ENCODE measurements at places on chromosomes 1 and 21.

DNA sequence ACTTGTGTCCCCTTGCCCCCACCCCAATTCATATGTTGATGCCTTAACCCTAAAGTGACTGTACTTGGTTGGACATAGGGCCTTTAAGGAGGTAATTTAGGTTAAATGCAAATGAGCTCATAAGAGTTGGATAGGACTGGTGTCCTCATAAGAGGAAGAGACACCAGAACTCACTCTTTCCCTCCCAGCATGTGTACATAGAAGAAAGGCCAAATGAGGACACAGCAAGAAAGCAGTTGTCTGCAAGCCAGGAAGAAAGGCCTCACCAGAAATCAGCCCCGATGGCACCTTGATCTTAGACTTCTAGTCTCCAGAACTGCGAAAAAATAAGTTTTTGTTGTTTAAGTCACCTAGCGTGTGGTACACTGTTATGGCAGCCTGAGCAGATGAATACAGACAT is 45.5 kb downstream of the RAB3GAP2 start:
- DNase-seq: no peak

GRCh38 chr21:34897828-34898227 is 151.3 kb downstream of the RUNX1 start:
- DNase-seq: no peak

GRCh38 chr1:55477953-55478352 is 262.8 kb upstream of the USP24 start:
- DNase-seq: no peak

DNA sequence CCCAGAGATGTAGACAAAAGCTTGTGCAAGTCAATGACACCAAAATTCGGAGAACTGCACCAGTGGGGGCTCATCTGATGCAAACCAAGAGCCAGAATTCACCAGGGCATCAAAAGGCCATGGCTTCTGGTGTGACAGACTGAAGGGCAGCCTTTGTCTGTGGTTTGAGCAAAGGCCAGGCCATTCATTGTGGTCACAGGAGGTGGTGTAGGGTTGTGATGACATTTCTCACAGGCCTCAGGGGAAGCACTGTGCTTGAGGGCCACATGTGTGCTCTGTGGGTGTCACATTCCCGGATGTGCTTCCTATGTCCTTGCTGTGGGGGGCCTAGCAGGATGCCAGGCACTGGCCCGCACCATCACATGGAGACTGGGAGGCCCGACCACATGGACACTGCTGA is 22.5 kb upstream of the KCNE1 start:
- DNase-seq: no peak

DNA sequence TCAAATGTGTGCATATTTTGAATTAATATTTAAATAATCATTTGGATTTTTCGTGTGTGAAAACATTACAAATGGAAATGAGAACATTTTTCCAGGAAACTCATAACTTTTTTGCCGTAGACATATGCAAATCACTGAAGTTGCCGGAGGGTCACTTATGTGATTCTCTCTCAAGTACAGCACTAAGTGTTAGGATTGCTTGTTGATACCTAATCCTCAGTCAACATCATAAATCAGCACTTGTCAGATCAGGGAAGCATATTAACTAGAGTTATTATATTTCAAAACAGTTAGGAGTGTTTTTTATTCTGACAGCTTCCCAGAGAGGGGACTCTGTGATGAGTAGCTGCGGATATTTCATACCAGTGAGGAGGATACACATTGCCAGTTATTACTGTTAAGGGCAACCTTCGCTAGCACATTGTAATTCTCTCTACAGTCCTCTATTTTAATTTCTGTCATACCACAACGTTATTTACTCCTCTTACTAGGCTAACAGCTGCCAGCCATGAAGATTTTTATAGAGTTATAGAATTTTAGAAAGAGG is 41.5 kb downstream of the NCAM2 start:
- DNase-seq: no peak

GRCh38 chr1:171245458-171246064 is 2.7 kb upstream of the FMO1 start:
- DNase-seq: no peak

DNA sequence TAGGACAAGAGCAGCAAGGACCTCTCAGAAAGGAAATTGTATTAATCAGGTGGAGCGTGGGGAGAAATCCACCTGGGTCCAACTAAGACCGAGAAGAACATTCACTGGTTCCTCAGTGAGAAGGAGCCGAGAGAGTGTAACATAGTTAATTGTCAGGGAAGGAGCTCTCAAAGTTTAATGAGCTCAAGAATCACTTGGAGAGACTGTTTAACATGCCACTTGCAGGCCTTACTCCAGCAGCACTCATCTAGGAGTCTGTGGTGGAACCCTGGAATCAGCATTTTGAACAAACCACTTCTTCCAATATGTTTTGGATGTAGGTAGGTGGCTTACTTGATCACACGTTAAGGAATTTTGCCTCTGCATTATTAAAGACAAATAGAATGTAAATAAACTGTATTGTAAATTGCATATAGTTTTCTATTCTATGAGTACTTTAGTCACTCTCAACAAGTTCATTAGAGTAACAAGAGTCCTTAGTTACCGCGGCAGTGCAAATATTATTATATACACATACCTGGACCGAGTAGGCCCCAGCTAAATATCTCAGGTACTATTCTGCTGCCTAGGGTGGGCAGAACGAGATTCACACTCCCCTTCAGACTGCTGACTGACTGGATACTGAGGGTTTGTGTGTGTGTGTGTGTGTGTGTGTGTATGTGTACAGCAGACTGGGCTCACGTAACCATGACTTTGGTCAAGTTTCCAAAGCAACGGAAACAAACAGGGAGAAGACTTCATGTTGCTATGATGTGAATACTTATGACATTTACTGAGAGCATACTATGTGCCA is 203.2 kb upstream of the USP24 start:
- DNase-seq: no peak

DNA sequence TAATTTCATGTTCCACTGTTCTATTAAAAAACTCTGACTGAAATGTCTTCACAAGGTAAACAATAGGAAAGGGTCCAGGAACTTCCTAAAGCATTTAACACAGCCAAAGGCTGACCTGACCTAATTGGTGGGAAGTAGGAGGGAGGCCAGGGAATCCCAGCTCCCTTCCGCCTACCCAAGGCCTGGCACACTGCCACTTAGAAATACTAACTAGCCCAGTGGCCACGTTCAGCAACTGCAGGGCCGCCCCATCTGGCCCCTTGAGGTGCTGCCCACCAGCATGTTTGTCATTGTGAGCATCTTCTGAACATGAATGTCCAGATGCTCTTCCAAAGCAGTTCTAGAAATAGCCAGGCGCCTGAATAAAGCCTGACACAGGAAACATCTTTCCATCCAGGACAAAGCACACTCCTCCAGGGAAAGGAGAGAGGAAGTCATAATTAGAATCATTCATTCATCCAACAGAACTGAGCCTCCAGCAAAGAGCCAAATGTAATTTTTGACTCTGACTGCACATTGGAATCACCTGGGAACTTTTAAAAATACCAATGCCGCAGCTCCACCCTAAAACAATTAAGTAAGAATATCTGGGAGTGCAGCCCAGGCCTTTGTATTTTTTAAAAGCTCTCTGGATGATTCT is 44.6 kb upstream of the BCL9 start:
- no peak for DNase-seq

DNA sequence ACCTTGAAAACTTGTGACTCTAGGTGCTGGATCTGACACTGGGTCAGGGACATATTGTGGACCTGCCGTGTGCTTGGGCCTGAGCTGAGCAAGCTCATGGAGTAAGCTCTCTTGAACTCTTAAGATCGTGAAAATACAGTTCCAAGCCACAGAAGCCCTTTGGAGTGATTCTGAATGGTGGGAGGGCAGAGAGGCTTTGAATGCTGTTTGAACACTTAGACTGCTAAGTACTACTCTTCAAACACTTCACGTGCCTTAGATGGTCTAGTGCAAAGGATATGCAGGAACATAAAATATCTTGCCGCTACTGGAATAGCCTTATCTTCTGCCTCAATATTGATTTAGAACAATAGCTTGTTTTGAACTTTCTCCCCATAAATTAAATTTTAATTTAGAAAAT is 21.6 kb downstream of the ROR1 start:
- no peak for DNase-seq

DNA sequence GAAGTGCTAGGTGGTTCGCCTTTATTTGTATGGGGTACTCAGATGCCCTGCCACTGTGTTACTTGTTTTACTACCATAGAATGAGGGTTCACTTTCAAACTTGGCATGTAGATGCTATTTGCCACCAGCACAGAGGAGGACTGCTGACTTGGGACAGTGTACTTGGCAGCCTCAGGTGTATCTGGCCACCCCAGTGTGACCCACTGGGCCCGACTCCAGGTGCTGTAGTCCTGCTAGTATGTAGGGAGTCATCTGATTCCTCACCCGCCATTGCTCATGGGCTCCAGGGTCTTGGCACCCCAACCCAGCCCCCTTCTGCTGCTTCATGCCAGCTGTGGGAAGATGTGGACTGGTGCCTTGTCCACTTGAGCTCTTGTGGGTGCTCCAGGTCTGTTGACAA is 40.0 kb downstream of the ZNF678 start:
- no peak for DNase-seq

DNA sequence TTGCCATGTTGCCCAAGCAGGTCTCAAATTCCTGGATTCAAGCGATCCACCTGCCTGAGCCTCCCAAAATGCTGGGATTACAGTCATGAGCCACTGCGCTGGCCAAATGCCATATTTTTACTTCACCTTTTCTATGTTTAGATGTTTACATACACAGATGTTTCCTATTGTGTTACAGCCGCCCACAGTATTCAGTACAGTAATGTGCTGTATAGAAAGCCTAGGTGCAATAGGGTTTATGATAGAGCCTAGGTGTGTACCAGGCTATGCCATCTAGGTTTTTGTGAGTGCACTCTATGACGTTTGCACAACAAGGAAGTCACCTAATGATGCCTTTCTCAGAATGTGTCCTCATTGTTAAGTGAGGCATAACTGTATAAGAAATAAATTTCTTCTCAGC is 153.4 kb downstream of the CHRM3 start:
- no peak for DNase-seq

DNA sequence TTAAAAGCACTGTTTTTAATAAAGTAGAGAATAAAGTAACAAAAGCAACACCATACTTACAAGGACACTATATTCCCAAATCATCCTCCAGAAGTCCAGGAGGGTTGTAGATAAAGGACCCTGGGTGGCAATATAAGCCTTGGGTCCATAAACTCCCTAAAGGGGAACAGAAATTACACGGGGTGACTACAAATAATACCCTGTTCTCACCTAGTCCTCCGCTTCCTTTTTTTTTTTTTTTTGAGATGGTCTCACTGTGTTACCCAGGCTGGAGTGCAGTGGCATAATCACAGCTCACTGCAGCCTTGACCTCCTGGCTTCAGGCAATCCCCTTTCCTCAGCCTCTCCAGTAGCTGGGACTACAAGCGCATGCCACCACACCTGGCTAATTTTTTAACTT is 13.1 kb downstream of the PTPN22 start:
- no peak for DNase-seq

GRCh38 chr1:182459949-182460348 is 10.0 kb downstream of the RGSL1 start:
- DNase-seq: no peak

DNA sequence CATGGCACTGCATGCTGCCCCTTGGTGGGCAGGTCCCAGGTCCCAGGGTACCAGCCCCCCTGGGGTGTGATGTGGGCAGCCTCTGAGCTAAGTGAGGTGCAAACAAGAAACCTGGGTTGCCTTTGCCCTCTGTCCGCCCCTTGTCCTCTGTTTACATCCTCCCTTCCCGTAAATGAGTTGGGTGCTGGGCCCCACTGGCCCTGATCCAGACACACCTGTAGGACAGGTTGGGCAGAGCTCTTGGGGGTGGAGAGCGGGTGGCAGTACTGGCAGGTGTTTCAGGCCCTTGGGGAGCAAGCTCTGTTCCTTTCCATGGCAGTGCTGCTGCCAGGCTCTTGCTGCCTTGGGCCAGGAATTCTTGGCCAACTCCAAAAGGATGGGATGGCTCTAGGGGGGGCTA is 35.8 kb downstream of the ELF3 start:
- DNase-seq: no peak

- no peak for DNase-seq
Measured at GRCh38 chr1:3042481-3042880, 21.2 kb downstream of the ACTRT2 start.

- no peak for DNase-seq
Measured at GRCh38 chr1:210535761-210536160, 207.1 kb downstream of the HHAT start.

DNA sequence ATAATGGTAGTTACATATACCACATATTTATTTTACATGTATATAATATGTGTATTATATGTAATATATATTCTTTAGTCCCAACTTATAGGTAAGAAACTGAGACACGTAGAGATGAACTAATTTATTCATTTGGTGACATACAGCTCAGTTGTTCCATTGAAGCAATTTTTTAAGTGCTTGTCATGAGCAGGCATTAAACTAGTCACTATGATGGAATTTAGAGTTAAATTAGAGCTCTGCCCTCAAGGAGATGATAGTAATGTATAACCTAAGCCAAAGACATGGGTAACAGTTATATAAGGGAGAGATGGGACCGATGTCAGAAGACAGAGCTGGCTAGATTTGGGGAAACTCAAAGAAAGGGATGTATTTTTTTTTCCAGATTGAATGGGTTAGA is 83.0 kb downstream of the ST6GALNAC5 start:
- DNase-seq: no peak

DNA sequence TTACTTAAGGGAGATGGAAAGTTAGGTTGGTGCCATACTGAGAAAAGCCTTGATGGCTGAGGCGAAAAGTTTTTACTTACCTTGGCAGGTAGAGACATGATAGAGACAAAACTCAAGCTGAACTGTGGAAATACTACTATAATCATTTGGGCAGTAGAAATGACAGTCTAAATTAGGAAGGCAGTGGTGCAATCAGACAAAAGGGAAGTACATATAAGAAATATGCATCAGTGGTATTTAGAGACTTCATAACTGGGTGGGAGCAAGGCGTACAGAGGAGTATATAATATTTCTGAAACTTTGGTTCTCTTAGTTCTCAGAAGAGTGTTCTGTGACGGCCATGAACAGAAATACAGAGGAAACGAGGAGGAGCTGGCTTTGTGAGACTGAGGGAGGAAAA is 2.4 kb upstream of the CEP350 start:
- no peak for DNase-seq

GRCh38 chr1:109493805-109494539 is at the start of gene CYB561D1:
Gene CYB561D1 (plus strand): TSS chr1:109494094. CDS start chr1:109494140, 46 bp downstream.
- DNase-seq: peak; percentile 83

DNA sequence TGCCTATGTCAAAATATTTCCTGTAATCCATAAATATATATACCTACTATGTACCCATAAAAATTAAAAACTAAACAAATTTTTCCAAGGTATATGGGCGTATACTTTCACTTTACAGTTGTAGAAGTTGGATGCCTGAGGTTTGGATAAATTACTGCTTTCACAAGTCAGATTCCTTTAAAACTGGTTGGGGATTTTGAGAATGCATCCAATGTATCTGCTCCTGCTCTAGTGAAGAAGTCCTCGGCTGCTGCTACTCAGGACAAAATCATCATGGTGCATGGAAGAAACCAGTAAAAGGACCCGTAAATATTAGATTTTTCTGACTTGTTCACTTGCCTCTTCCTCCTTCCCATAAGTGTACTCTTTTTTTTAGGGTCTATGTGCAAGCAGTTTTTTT is 841.1 kb downstream of the USP25 start:
- DNase-seq: no peak

GRCh38 chr1:233707880-233708815 is 94.2 kb downstream of the KCNK1 start:
- DNase-seq: no peak

Measured in stimulated activated CD8-positive, alpha-beta memory T cell treated with anti-CD3 and anti-CD28 coated beads, Interleukin-12 subunit alpha, Interleukin-12 subunit beta, amount 100 ng/mL, for 4 hours (primary cell).